ENCODE measurements at places on chromosomes 11 and 22.
A peak's percentile ranks its signal among the peaks of the same experiment; 100 is the strongest.

DNA sequence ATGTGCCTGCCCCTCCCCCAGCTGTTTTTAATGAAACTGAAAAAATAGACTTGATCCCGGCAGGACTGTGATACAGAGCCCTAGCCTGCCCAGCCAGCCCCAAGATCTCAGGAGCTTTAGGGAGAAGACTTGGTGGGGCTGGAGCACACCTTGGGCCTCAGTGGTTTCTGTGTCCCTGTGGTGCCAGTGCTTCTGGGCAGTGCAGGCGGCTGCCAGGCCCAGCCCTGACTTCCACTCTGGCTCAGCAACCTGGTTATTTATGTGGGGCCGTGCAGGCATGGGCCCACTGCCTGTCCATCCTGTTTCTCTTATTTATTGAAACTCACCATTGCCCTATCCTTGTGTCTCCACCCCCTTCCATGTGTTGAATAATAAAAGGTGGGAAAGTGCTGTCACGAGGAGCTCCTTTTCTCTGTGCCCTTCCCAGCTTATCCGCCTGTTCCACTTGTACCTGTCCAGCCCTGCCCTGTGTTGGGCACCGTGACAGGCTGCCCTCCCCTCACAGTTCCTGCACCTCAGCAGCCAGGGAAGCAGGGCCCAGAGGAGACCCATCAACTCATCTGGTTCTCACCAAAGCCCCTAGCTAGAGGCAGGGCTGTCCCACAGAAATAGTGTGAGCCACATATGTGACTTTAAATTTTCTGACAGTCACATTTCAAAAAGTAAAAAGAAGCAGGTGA is 20.2 kb downstream of the RELT start:
- DNase-seq, result no peak

GRCh38 chr11:44999068-44999467 is 48.4 kb upstream of the TP53I11 start:
- DNase-seq, result no peak

DNA sequence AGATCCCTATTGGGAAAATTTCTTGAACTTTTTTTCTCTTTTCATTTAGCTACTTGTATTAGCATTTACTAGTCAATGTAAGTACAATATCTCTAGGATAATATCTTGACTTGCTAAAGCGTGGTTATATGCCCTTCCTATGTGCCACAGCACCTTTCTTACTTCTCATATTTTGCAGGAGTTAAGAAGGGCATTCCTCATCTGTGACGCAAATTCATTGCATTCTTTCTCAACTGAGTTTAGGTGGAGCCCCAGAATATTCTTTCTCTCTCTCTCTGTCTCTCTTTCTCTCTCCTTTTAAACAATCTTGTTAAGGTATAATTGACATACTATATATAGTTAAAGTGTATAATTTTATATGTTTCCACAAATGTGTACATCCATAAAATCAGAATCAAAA is 266.1 kb downstream of the RAB38 start:
- DNase-seq, result no peak

DNA sequence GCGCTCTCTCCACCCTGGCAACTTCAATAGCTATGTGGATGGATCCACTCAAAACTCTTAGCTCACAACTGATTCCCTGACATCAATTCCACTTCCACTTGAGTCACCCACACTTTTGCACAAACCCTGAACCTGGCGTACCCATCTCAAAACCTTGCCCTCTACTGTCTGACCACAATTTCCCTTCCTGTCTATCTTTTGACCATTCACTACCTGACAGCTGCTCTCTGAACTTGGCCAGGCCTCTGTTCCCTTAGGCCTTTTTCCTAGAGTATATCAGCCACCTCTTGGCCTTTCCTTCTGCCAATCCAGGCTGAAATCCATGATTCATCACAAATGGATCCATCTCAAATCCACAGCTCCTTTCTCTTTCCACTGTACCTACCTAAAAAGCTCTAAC is 106.0 kb downstream of the RPL27A start:
- no peak for DNase-seq

DNA sequence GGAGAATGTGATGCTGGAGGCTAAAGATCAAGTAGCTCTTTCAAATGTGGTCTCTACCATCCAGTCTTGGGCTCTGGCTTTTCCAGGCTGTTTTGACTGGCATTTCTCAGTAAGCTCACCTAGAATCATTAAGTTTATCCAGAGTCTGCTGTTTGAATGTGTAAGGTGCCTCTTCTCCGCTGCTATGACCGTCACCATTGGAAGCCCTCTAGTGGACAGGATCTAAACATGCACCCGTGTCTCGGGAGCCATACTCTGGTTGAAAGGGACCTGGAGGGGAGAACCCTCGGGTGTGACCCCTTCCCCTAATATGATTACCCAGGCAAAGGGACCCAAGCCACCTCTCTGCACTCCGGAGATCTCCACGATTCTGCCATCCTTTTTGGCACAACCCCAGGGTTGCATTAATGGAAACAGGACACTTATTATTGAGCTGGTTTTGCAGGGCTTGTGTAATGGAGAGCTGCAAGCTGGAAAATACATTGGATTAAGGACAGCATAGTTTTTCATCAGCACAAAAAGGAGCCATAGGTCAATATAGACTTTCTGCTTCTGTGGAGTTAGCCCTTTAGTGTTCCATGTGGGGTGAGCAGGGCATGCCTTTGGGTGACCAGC is 191.0 kb upstream of the LARGE1 start:
- peak; percentile 27 for DNase-seq

- no peak for DNase-seq
Measured at GRCh38 chr11:86896441-86896841, 58.8 kb downstream of the FZD4 start.

GRCh38 chr11:37712251-37712650 is 1114.2 kb upstream of the RAG2 start:
- no peak for DNase-seq

- DNase-seq, result no peak
Measured at GRCh38 chr11:129948926-129949466, 53.6 kb upstream of the NFRKB start.

DNA sequence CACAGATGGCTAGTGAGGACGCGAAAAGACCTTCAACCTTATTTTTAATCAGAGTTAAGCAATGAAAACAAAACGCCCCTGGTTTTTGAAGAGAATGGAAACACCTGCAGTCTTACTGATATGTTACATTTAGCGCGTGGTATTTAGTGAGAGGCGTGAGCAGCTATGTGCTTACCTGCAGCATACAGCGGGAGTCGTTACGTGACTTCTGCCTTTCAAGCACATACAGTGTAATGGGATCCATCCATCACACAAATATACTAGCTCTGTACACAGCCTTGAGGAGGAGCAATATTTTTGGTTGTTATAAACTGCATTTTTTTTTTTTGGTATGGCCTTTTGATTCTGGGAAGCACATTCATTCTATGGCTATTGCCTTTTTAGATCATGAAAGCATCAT is 5.5 kb downstream of the KRTAP5-2 start:
- no peak for DNase-seq

- no peak for DNase-seq
Measured at GRCh38 chr11:115344846-115345245, 159.4 kb downstream of the CADM1 start.

DNA sequence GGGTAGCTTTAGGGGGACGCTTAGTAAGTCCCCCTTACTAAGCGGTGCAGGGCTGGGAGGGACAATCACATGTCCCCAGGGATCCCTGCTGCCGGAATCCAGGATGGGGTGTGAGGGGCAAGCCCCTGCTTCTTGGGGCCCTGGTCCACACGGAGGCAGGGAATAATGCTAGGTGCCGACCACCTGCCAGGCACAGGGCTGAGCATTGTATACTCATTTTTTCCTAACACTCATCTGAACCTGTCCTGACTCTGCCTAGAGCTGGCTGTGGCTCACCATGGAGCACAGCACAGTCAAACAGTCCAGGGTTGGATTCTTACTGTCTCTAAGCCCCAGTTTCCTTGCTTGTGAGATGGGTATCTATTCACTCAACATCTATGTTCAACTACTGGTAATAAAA is 1.4 kb upstream of the LTBP3 start:
- DNase-seq, result no peak

- no peak for DNase-seq
Measured at GRCh38 chr11:118267486-118267885, 3.4 kb upstream of the MPZL2 start.

DNA sequence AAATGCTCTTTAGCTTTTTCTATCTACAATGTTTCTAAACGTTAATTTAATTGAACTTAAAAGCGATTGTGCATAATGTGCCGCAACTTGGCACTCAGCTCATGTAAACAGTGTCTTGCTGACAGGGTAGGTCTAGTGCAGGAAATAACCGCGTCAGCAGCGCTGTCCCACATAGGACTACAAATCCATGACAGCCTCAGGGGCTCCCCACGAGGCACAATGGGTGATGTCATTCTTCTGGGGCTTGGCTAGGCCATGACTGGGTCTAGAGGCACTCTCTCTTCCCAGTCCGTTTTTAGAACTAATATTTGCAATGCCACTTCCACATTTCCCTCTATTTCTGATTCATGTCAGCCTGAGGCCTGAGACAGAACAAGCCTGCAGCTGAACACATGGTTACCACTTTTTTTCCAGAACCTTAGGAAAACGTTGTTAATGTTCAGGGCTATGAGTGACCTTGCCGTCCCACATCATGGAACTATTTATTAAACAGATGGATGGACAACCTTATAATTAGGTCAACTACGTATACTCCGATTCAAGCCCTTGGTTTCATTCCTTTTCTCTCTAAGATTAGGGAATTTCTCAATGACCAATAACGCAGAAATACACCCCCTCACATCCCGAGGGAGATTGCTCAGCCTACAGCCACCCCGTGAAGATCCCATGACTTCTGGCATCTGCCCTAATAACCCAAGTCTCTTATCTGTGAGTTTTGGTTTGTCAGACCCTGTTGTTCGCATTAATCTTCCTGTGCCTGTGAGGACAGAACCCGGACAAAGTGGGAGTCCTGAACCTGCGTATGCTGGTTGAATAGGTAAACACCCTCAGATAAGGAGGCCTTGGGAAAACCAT is 19.4 kb upstream of the SNX32 start:
- DNase-seq, result no peak

- no peak for DNase-seq
Measured at GRCh38 chr22:24414984-24415945, 12.1 kb upstream of the ADORA2A start.

Data from frontal cortex (tissue), 4 donors.